H7 (cell line): ENCODE measurements at places on chromosomes 11 and 22. TPM values are rescaled to one million over a fixed set of nuclear protein-coding genes. Genes with fewer than 3 reads are reported as not detected.
A peak's percentile ranks its signal among the peaks of the same experiment; 100 is the strongest.

GRCh38 chr11:34407121-34407813 lies 31.5 kb upstream of the CAT start:
- no peak for DNase-seq

DNA sequence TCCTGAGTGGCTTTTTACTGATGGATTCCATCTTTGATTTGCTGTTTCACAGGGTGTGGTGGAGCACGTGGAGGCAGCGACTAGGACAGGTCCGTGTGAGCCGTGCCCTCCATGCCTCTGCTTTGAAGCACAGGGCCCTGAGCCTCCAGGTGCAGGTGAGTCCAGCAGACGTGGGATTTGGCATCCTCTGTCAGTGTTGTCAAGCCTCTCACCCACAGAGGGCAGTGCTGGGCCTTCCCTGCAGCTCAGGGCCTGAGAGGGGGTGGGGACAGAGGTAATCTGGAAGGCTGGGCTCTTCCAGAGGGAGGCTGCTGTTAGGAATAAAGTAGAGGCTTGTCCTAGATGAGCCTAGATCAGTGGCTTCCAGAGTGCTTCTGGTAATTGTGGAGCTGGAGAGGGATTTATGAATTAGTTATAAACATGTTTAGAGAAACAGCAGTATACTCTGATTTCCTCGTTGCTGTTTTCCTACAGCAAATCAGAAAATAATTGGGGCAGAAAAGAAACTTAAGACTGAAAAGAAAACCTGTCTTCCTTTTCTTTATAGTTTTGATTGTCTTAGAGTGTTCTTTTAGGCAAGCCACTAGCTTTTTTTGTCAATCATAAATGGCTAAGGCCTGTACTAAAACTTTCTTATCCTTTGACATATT lies 65.0 kb downstream of the SFI1 start:
- DNase-seq = peak; percentile 86

- no peak for DNase-seq
These were observed 21.7 kb downstream of the VWCE start for GRCh38 chr11:61273178-61274078.

GRCh38 chr11:128894286-128894681 lies 3.1 kb downstream of the KCNJ5 start:
- no peak for DNase-seq

- no peak for DNase-seq
These were observed 17.6 kb upstream of the AMOTL1 start for GRCh38 chr11:94750319-94751217.

DNA sequence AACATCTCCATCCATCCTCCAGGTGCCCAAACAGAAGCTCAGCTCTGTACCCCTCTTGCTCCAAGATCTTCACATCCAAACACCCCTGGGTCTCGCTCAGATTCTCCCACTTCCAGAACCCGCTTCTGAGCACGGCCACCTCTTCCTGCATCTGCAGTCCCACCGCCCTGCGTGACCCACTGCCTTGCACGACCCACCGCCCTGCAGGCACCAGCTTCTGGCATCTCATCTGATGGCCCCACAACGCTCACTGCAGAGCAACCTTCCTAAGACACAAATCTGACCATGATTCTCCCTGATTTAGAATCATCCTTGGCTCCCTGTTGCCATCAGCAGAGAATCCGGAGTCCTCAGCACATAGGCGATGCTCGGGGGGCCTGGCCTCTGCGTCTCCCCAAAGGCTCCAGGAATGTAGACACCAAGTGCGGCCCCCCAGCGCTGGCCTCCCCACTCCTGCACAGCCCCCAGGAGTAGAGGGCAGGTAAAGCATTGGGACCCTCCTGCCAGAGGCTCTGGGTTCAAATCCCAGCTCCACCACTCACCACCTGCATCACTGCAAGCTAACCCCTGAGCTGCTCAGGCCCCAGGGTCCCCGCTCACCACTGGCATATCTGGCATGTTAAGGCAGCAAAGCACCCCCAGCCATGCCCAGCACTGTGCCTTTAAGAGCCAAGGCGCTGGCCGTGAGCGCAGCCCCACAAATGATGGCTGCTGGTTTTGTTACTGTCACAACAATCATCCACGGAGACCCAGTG lies 459.3 kb downstream of the BRD1 start:
- peak; percentile 22 for DNase-seq

GRCh38 chr22:49515475-49515874 lies 312.2 kb downstream of the BRD1 start:
- peak; percentile 58 for DNase-seq

DNA sequence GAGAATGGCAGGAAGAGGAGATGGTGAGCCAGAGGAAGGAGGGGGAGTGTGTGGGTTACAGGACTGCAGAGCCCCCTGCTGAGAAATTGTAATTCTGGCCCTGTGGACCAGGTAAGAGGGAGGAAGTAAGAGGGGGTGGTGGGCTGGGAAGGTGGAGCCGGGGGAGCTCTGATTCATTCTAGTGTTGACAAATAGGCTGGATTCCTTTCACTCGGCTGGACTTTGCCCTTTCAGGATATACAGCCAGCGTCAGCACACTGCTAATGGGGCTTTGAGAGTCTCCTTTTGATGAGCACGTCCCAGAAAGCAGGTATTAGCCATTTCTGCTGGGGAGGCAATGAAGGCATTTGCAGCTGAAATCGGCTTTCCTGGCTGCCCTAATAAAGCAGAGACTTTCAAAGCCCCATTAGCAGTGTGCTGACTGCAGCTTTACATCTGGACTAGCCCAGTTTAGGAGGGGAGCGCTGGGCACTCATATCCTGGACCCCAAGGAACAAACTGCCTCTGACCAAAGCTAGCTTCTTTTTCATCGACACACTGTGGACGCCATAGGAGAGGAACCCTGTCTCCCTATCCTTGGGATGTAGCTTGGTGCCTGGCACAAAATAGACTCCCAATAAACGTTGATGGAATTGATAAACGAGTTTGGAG lies 44.8 kb upstream of the CADM1 start:
- DNase-seq = peak; percentile 64

DNA sequence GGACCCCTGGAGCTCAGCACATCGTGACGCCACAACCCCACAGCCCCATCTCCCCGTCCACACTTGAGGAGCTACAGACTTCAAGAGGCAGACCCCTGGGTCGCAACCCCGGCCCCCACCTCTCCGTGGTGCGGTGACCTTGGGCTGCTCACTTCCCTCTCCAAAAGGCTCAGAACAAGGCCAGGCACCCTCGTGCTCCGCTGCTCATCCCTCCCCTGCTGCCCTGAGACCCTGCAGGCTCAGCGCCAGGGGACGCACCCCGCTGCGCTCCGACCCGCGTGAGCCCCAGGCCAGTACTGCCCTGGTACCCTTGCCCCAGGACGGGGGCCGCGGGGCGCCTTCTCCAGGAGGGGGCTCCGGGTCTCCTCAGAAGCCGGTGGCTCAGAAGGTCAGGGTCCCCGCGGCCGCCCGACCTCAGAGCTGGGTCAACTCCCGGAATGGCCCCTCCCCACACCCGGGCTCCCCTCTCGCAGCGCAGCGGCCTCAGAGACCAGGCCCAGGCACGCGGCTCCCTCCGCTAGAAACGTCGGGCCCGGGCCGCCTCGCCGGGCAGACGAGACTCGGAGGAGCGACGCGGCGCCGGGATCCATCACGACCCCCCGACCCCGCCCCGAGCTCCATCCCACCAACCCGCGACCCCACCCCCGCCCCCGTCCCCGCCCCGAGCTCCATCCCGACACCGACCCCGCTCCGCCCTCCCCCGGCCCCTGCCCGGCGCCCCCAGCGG lies 563 bp downstream of the GATD1 start:
- peak; percentile 100 for DNase-seq

GRCh38 chr22:45224988-45225731 lies 15.5 kb downstream of the KIAA0930 start:
- DNase-seq = peak; percentile 63

DNA sequence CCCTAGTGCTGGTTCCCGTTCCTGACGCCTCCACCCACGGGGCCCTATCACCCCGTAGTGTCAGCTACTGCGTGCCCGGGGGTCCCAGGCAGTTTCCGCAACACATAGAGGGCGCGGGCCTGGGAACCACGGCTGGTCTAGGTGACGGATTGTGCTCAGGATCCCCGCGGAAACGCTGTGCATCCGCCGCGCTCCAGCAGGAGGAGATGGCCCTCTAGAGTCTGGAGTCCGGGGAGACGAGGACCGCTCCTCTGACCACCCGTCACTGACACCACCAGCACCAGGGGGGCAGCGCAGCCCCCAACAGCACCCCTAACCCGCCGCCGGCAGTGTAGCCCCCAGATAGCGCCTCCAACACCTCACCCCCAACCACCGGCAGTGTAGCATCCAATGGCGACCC lies 4.4 kb upstream of the RFPL3 start:
- peak; percentile 67 for DNase-seq

DNA sequence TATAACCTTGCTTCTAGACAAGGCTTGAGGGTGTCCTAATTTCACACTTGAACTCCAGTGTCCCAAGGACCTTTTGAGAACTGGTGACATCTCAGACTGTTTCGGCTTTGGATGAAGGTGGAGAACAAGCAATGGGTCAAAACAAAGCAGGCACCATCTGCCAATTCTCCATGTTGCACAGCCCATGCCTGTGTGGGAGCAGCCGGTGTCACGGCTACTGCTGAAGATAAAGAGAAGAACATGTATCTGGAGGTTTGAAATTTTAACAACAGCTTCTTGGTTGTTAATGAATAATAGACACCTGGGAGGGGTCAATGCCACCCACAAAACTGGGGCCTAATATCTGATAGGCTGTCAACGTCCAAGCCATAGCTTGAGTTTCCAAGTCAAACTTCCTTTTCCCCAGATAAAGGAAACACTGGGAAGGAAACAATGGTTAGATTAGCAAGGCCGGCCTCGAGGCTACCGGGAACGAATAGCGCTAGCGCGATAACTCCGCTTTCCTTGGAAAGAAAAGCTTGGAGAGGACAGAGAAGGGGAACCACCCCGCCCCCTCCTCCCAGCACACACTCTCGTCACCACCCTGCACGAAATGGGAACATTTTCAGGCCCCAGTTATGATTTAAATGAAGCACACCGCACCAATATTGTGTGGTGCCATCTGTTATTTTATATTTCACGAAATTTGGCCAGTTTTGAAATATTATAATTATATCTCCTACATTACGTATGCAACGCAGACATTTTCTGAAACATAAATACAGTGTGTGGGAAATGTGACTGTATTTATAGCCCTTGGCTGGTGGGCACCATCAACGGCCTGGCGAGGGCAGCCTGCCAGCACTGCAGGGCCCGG lies 21.8 kb upstream of the OPCML start:
- no peak for DNase-seq

DNA sequence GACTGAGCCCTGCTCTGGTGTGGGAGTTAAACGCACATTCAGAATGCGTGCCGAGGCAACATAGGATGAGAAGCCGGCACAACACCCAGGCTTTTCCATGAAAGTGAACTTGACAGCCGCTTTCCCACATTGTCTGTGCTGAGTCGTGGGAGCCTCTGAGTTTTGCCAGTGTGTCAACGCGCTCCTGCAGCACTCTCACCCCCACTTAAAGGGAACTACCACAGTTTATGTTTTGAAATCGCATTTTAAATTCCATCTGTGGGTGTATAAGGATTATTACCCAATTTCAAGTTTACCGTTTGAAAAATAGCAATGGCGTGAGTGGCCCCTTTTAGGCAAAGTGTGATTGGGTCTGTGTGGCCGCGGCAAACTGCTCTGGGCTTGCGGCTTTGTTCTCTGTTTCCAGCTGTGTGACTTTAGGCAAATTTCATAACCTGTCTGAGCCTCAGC lies 81.5 kb downstream of the FBLN1 start:
- no peak for DNase-seq

- DNase-seq = peak; percentile 55
These were observed 743.6 kb downstream of the ETS1 start for GRCh38 chr11:127843483-127844396.

DNA sequence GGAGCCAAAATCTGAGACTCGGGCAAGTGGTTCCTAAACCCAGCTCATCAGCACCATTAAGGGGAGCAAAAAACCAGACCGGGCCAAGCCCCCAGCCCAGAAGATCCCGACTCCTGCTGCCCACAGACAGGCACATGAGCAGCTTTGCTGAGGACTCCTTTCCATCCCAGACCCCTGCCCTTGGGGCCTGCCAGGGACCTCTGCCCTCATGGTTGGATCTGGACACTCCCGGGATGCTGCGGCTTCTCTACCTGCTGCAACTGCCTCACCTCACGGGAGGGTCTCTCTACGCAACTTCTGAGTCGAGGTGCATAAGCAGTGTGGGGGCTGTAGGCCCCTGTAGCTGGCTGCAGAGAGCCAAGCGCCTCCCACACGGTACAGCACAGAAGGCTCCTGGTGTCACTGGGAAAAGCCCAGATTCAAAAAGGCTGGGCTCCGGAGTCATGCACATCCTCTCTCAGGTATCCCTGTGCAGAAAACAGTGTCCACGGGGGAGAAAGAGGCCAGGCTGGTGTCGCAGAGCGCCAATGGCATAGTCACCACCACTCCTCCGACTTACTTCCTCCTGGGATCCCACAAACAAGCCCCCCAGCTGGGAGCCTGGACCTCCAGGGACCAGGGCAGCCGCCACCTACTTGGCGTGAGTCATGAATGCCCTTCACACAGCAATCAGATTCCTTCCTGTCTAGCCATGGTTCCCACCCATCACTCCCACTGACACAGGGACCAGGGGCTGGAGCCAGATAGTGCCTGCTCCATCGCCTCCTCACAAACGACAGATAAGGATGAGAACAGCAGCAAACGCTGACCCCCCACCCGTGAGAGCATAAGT lies 122.1 kb downstream of the BCR start:
- DNase-seq = no peak

- no peak for DNase-seq
These were observed 14.4 kb upstream of the EHF start for GRCh38 chr11:34606326-34607120.

DNA sequence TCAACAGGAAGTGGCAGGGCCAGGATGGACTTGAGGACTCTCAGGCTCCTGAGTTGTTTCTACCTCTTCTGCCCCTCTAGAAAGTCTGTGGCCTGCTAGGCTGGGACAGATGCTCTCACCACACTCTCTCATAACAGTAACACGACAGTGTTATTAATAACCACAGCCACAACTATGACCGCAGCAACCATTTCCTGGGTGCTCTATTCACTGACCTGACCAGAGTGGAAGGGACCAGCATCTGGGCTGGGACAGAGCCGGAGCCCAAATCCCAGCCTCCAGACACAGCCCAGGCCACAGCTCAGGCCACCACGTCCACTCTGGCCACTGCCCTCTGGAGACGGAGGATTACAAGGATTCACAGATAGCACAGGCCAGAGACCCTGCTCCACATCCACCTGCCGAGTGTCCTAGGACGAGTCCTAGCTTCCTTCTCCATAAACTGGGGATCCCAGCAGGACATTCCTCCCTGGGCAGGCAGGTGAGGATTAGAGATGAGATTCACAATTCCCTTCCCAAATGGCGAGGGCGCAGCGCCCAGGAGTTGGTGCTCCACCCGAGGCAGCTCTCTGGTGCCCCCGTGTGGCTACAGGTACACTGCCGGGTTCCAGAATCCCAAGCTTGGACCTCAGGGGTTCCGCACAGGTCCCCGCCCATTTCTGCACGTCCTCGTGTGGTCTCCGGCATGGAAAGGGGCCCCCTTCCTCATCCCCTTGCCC lies 7.1 kb downstream of the PNPLA5 start:
- peak; percentile 95 for DNase-seq

HORMAD2 gene
- not detected in 2 replicates for total RNA-seq

CDCA5 gene
- total RNA-seq = 83.8 and 88.7 TPM in 2 replicates

ZBTB3 gene
- 26.8 and 42.0 TPM in 2 replicates for total RNA-seq

OR52N4 gene
- total RNA-seq = not detected in 2 replicates

IGSF22 gene
- total RNA-seq = 0.07 and 0.76 TPM in 2 replicates

LAMTOR1 gene
- 97.8 and 114 TPM in 2 replicates for total RNA-seq

EEF1G gene
- 1,781 and 1,948 TPM in 2 replicates for total RNA-seq
